ENCODE measurements at places on chromosomes 6 and 20. TPM values are rescaled to one million over a fixed set of nuclear protein-coding genes. Genes with fewer than 3 reads are reported as not detected.
A peak's percentile ranks its signal among the peaks of the same experiment; 100 is the strongest.

PLG gene
- total RNA-seq: not detected

GSTA4 gene
- total RNA-seq: 14.3 TPM

DNA sequence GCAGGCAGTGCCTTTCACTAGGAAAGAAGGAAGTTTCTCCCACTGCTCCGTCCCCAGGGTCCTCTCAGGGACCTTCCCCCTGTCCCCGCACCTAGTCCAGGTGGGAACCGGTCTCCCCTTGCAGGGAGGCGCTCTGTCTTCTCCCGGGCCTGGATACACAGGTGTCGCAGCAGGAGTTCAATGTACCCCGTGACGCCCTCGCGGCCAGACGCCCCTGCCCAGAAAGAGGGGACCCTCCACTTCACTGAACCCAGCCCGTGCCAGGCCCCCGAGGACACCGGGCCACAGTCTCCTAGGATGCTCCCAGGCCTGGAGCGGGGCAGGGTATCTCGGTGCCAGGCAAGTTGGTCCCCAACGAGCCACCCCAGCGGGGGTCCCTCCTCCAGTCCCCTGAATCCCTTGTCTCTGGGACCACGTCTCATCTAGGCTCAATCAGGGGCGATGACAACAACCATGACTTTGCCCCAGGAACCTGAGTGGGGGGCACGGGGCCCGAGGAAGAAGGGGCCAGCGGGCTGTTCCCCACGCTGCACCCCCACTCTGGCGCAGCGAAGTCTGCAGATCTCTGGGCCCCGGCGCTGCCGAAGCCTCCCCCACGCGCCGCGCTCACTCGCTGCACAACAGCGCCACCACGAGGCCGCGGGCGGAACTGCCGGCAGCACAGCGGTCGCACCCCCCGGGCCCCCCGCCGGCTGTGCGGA lies 103.0 kb downstream of the EDN3 start:
- no peak for DNase-seq

DNA sequence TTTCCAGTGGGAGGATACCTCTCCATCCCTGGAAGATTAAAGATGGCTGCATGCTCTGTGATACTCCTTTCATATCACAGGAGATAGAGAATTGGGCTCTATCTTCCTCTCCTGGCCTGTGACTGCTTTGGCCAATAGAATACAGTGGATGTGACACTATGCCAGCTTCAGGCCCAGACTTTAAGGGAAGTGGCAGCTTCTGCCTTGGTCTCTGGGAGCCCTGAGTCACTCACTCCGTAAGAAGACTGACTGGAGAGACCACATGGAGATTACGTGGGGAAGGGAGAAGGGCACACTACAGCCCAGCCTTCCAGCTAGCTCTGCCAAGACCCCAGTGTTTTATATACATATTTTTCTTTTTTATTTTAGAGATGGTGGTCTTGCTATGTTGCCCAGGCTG lies 10.4 kb upstream of the MMP9 start:
- DNase-seq: no peak

- no peak for DNase-seq
These were observed 251.0 kb downstream of the UST start for GRCh38 chr6:148997865-148998264.

DNA sequence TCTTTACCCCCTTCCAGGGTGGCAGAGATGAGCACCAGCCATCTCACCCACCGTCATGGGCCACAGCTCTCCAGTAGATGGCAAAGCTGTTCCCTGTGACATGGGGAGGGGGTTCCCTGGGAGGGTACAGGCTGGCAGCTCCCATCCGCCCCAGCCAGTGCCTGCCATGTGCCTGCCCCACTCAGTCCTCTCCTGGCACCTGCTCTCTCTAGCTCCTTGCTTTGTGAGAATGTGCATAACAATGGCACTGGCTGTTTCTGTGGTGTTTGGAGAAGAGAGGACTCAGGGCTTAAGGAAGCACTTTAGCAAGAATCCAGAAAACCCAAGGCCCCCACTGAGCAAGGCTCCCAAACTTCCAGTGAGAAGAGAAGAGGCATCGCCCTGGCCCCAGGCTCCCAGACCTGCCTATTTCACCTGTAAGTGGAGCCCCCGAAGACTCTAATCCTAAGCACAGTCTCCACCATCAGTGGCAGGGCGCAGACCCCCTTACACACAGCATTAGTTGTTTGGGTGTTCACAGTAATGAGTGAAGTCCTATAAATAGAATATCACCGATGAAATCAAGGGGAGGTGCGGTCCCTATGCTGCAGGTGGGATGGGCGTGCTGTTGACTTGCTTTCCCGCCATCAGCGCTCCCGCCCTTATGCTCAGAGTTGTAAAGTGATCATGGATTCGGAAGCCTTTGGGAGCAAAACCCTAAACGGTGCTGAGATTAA lies 110.2 kb downstream of the AGPAT4 start:
- no peak for DNase-seq

GRCh38 chr6:20370393-20370792 lies 31.3 kb upstream of the E2F3 start:
- DNase-seq: no peak

DNA sequence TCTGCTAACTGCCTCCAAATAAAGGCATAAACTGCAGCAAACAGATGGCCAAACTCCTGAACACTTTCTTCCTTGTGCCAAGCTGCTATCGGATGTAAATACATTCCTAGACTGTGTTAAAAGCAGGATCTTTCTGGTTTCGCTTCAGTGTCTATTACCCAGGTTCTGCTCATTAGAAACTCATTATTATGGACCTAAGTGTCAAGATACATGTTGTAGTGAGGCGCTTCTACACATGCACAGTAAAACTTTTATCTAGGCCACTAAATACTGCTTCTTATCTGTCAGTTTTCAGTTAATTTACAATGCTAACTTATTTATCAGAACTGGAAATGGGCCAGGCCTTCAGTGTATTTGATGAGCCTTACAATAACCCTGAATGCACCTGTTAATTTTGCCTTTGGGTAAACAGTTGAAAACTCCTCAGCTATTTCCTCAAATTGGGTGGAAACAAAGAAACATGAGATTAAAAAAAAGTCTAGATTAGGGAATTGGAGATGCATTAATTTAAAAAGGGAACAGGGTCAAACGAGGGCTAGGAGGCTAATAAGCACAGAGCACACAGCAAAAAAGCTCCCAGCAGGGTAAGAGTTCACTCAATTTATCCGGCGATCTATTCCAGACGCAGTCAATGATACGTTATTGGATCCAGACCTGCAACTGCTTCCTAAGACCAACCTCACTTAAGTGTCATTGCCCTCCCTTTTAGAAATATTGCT lies 240.6 kb downstream of the FOXC1 start:
- DNase-seq: no peak

GRCh38 chr6:32118782-32119628 lies 9.0 kb downstream of the ATF6B start:
- peak; percentile 52 for DNase-seq

- DNase-seq: peak; percentile 74
These were observed 106.5 kb downstream of the ATP9A start for GRCh38 chr20:51661609-51662178.

FAM184A gene
- 4.0 TPM for total RNA-seq

MDFI gene
- 99.6 TPM for total RNA-seq

DNA sequence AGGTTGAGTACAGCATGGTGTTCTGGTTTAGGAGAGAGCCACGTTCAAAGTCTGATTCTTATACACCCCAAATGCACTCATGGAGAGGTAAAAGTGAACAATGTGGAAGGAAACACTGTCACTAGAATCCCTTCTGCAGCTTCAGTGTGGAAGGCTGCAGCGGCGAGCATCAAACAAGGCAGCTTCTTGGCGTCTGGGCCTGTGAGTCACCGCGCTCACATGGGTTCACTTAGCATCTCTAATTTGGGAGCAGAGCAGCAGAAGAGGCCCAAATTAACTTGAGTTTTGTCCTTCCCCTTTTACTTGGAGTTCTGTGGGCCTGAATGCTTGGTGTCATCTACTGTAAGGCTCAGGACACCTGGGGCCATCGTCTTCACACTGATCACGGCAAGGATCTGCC lies 10.9 kb upstream of the E2F1 start:
- DNase-seq: no peak

DNA sequence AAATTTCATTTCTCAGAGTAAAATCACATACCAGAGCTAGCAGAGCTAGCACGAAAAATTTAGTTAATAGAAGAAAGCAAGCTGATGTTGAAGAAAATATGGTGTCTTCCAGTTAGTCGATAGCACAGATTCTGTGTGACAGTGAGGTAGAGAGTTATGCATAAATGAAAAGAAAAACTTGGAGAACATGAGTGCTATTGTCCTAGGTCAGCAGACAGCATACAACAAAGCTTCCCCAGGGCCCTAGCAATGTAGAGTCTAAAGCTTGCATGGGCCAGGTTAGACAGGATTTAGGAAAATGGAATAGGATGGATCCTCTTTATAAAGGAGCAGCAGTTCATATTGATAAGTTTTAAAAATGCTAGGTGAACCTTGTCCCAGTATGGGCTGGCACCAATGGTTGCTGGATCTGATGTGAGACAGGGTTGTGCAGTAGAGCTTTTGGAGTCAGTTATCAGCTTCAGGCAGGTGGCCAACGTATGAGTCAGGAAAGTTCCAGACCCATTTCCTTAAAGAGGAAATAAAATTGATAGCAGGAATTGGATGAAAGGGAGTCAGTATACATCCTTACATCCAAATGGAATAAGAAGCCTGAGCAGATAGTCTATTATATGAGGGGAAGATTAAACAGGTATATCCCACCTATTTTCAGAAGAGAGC lies 277.2 kb downstream of the FRK start:
- no peak for DNase-seq

DNA sequence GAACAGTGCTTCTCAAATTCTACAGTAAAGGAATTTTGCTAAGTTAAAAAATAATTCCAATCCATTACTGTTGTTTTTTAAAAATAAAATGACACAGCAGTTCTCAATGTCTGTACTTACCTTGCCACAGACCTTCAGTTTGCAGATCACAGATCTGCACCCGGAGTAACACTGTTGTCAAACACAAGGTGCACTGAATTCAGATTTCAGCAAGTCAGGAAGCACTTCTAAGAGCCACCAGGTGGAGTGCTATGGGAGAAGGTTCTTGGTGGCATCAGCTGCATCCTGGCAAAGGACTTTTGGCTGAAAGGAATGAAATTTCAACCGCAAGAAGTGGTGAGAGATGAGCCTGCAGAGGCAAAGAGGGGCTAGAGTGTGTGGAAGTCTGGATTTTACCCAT lies 17.4 kb downstream of the RSPH4A start:
- DNase-seq: no peak

GRCh38 chr6:137309078-137309762 lies 90.0 kb upstream of the IFNGR1 start:
- DNase-seq: peak; percentile 69

DNA sequence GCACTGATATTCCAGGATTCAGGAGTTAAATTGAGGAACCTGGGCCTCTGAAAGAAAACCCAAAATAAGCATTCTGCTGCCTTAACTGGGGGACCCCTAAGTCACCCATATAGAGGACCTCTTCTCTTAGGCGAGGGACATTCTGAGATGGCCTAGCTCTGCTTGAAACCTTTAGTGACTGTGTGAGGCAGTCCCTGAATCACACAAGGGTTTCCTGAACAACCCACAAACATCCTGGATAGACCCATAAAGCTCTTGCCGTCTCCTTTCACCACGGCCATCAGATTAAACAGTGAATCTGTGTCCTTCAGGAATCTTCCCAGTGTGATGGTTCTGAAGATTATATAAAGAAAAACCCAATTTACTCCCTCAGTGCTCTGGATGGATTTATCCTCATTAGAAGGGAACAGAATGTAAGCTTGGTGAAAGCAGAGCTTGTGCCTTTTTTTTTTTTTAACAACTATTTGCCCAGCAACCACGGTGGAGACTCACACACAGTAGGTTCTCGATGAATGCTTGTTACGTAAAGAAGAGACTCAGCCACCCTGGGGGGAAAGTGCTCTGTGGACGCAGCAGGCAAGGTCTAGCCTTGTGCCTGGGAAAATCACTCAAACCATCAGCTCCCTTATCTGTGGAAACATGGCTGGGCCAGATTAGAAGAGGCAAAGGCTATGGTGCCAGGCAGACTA lies 39.1 kb upstream of the SIRPG start:
- no peak for DNase-seq

UST gene
- total RNA-seq: 5.2 TPM

Data from kidney epithelial cell (primary cell).